NCI-H2081 treated with DMSO at 0.1 percent for 48 hours (cell line): ENCODE measurements at places on chromosomes 4 and X.

DNA sequence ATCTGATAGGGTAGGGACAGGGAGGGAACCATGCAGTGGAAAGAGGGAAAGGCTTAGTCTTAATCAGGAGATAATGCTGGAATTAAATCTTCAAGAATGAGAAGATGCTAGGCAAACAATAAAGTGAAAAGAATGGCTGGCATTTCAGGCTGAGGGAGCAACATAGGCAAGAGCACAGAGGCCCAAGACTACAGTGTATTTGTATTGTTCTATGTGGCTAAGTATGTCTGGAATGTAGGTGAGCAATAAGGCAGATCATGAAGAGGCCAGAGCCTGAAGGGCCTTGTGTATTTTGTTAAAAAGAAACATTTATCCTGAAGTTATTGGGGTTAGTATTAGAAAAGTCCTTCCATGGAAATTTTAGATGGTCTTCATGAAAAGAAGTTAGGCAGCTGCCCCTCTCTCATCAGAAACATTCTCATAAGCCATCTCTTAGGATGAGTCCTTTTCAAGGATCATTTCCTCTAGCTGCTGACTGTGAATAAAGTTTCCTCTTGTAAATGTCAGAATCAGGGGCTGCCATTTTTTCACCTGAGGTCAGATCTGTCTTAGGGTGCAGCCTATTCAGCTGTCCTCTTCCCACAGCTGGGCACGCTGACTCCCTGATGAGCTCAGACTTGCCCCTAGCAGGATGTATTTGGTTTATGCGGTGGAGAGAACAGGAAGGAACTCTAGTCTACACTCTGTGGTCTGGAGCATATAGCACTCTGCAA lies 46.3 kb downstream of the ATP10D start:
- no peak for DNase-seq

DNA sequence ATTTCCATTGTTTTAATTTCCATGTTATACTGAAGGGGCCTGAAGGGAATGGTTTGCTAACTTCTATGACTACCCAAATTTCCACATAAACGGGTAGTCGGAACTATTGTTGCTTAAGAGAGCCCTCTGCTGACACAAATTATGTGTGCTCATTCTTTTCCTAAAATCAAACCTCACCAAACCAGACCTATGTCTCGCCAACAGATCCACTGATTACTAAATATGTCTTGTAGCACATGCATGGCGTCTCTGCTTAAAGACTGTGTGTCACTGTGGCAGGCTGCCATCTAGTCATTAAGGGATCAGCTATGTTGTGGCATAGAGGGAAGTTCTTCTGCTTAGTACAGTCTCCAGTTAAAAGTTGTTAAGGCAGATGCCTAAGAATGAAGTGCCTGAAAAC lies 25.1 kb downstream of the PIR start:
- DNase-seq, result no peak

DNA sequence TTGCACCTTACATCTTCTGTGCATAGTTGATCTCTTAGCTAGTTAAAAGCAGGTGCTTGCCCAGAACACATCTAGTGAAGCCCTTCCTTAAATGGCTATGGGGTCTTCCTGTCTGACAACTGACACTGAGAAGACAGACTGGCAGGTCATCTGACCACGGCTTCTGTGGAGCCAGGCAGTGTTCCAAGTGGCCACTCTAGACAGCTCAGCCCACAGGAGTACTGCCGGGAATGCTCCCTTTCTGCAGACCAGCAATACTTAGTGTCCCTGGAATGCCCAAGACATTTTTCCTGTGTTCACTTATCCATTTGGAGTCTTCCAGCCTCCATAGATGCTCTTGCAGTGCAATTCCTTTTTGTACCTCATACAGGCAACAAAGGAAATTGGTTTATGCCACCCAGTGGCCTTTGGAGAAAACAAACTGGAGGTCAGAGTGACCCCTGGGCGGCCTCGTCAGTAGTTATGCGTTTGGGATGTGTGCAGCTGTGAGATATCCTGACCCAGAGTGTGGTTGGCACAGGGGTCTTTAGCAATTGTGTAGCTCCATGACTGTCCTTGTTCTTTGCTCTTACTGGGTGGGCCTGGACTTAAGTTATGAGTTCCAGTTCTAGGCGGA lies 335.5 kb downstream of the ARHGAP10 start:
- DNase-seq, result no peak

DNA sequence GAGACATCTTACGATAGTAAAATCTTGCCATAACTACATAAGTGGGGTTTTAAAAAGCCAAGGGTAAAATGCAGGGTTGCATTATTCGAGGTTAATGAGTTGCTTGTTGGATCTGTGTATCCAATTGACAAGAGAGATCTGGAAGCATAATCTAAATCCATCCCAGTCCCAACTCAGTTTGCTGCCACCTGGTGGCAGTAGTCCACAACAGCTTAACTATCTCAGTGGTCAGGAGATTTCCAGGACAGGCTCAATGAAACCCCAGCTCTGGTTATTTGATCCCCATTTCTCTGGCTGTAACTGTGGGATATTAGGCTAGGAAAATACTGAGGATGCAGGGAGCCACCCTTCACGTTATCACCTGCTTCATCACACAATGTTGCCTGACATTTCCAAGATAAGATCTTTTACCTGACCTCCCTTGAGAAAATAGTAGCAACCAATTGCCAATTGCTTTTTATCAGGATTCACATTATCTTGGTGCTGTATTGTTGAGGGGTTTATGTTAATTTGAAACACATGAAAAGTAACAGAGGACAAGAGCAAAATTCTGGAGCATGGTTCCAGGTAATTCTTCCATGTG lies 88.2 kb upstream of the TNIP3 start:
- peak; percentile 6 for DNase-seq

GRCh38 chr4:146521541-146522097 lies at the start of gene SLC10A7:
SLC10A7 (minus strand) TSS chr4:146521940; CDS start chr4:146521717, 223 bp downstream.
- DNase-seq, result no peak

DNA sequence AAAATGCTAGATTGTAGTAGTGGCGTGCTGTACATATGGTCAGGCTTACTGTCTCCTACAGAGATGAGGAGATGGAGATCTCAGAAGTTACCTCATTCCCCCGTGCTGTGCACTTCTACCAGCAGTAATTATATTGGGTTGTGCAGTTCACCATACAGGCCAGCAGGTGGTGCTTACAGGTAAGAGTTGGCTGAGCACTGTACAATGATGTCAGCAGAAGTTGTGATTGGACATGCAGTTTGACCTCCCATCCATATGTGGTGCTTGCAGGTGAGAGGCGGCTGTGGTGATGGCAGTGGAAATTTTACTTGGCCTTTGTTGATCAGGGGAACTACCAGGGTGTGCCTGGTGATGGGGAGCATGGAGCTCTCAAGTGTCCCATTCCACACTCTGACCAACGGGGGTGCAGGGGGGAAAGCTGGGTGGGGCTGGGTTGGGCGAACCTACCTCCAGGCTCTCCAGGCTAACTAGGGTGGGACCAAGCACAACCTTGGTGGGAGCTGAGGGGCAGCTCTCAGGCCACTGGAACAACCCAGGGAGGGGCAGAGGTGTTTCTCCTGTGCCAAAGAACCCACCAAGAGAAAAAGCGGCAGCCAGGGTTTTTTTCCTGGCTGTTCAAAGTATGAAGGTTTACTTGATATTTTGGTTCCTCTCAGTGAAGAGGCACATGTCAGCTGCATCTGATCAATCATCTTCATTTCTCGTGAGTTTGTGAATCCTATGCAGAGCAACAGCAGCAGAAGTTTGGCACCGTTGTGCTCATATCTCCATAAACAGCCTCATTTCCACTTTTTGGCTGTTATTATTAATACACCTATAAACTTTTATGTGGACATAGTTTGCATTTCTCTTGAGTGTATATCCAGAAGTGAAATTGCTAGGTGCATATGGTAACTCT lies 73.8 kb upstream of the FREM3 start:
- peak; percentile 2 for DNase-seq
